ENCODE measurements at places on chromosomes 2 and 18.

- DNase-seq, result no peak
These were observed 203.3 kb upstream of the SMAD2 start for GRCh38 chr18:48133671-48134251.

DNA sequence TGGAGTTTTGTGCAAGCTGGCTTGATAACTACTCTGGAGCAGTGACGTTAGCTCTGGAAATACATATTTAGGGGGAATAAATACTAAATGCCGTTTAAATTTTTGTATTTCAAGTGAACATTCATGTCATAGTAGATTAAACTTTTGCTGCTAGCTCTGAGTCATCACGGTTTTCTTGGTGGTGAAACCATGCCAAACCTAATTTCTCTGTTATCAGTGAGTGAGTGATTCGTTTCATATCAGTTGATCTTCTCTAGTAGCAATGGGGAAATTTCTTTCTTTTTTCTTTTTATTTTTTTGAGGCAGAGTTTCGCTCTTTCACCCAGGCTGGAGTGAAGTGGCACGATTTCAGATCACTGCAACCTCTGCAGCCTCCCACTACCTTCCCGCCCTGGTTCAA is 211.1 kb downstream of the PTPRM start:
- DNase-seq, result no peak

DNA sequence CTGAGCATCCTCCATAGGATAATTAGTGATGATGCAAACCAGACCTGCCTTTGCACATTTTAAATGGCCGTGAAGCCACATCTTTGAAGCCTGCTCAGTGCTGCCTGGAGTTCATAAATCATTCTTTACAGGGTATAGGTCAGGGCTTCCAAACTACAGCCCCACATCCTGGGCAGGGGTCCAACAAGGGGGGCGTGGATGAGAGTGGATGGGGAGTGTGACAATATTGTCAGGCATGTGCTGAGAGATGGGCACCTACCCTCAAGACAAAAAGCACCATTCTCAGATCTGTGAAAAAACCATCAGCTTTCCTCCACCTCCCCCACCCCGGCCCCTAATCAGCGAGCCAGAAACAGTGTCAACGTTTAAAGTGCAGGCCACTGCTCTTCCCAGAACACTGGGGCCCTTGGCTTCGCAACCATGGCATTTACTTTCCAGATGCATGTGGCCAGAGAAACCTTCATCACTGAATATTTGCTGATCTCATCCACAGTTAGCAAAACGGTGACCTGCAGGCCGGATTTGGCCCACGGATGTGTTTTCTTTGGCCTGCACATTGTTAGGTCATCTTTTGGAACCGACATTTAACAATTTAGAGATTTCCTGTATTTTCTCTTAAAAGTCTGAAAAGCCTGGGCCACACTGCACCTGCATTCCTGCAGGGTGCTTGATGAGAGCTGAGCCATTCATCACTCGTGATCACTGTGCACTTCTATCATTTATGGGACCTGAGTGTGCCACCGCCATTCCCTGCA is 130.7 kb downstream of the ANKRD44 start:
- no peak for DNase-seq

DNA sequence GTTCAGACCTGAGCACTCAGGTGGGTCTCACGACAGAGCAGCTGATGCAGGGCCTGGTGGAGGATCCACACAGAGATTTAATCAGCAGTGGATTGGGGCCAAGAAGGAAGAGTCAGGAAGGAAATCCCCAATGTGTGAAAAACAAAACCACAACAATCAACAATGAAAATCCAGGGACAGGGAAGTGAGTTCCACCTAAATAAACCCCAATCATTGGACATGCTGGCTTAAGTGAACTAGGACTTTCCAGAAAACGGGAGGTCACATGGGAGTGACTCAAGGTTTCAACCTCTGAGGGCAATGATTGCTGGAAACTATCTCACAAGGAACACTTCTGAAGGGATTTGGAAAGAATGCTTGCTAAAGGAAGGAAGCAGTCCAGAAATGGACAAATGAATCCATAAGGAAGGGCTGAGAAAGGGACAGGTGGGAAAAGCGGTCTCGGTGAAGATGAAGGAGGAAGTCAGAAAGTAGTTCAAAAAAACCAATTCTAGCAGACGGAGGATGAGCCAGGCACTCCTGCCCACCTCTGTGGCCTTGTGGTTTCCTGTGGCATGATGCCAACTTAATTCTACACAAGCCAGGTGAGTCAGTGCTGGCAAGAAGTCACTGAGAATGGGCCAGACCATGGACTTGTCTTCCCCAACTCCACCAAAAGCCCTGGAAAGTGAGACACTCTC is 15.4 kb upstream of the XDH start:
- DNase-seq, result no peak

DNA sequence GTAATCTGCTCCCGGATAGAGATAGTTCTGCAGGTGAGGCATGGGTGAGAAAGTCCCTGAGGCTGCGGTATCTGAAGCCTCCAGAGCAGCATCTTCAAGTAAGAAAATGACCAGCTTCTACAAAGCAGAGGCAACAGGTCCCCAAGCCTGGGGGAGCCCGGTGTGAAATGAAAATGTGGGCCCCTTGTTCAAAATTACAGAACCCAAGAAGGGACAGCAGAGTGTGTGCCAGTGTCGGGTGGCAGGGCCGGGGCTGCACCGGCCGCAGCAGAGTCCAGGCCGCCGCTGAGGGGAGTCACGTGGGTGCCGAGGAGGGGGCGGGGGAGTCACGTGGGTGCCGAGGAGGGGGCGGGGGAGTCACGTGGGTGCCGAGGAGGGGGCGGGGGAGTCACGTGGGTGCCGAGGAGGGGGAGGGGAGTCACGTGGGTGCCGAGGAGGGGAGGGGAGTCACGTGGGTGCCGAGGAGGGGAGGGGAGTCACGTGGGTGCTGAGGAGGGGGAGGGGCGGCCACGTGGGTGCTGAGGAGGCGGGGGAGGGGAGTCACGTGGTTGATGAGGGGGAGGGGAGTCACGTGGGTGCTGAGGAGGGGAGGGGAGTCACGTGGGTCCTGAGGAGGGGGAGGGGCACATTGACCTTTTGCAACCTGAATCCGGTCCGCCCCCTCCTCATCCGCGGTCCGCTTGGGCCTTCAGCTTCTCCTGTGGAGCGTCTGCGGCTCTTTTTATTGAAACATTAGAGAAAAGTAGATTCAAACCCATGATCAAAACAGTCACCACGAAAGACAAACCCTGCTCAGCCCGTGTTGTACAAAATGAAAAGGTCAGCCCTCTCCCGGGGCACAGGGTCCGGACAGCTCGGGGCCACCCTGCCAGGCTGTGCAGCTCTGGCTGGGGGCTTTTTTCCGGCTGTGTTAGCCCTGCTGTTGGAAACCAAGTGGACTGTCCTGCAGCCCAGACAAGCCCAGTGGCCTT is 10.4 kb downstream of the COLEC11 start:
- DNase-seq, result no peak

Measured in neural progenitor cell (in vitro differentiated cells).